RPMI7951 (cell line): ENCODE measurements at places on chromosomes 12 and 14. TPM values are rescaled to one million over a fixed set of nuclear protein-coding genes. Genes with fewer than 3 reads are reported as not detected.

Gene BHLHE41
- total RNA-seq: 7.8 and 9.1 TPM in 2 replicates

Gene NGDN
- 51.5 and 55.2 TPM in 2 replicates for total RNA-seq

Gene C14orf132
- 22.6 and 24.6 TPM in 2 replicates for total RNA-seq

Gene SSPN
- 13.2 and 14.0 TPM in 2 replicates for total RNA-seq

Gene PMCH
- not detected in 2 replicates for total RNA-seq

Gene LRTM2
- not detected in 2 replicates for total RNA-seq

Gene C1QL4
- 1.7 and 3.3 TPM in 2 replicates for total RNA-seq

Gene RDH12
- not detected in 2 replicates for total RNA-seq

Gene PTGER2
- 0.78 and 1.6 TPM in 2 replicates for total RNA-seq

Gene RNASE1
- total RNA-seq: 1.1 and 2.2 TPM in 2 replicates

Gene RBP5
- not detected in 2 replicates for total RNA-seq

Gene PTHLH
- total RNA-seq: 0.84 and 0.88 TPM in 2 replicates

Gene LRCOL1
- total RNA-seq: not detected in 2 replicates

DNA sequence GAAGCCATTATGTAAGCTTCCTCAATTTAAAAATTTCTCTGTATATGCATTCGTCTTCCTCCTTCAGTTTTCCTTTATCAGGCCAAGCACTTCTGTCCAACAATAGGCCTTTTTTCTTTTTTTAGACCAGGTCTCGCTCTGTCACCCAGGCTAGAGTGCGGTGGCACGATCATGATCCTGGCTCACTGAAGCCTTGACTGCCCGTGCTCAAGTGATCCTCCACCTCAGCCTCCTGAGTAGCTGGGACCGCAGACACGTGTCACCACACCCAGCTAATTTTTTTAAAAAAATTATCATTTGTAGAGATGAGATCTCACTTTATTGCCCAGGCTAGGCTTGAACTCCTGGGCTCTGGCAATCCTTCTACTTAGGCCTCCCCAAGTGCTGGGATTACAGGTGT, 25.8 kb downstream of the TAOK3 start:
- no peak for DNase-seq

- no peak for DNase-seq
These were observed 97.9 kb upstream of the NUDT4 start for GRCh38 chr12:93279565-93280412.

DNA sequence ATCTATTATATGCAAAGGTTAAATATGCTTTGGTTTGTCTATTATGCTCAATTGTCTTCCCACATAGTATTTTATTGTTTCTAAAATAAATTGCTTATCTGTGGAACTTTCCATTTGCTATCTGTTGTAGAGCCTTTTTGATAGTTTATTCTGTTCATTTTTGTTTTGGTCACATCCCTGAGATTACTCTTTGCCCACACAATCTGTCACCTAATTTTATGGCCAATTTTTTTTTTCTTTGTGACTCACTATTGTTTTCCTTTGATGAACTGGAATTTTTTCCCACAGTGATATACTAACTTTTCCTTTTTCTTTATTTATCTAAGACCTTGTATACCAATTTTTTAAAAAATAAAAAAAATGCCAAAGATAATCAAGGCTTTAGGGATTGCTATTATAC, 61.1 kb downstream of the RASSF9 start:
- no peak for DNase-seq

DNA sequence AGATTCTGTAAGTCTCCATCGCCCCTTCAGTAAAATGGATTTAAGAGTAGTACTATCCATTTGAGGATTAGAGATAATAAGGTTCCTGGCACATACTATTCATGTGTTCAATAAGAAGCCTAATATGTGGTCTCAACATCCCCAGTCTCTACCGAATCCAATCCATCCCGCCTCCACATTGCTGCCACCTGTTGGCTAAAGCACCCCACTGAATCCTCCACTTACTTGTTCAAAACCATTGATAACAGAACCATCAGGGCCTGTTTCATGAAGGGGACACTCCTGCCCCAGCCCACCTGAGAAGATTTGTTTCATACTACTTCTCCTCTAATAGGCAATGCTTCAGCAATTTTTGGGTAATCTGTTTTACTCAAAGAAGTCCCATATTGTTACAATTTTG, 147.5 kb downstream of the SLC2A13 start:
- no peak for DNase-seq

- no peak for DNase-seq
These were observed 76.4 kb upstream of the FICD start for GRCh38 chr12:108438667-108439066.

DNA sequence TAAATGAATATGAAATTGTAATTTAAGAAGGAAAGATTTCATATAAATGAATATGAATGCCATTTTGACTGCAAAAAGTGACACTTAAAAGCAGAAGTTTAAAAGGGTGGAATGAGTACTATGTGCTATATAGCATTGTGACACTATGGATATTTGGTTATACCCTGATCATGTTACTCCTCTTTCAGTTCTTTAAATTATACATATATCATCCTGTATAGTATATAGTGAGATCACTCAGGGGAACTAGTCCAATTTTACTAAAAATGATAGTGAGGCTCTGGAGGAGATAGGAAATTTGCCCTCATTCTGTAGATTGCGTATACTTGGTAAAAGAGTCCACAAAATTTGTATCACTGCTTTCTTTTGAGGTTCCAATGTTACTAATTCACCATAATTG, 155.7 kb upstream of the BTG1 start:
- no peak for DNase-seq

DNA sequence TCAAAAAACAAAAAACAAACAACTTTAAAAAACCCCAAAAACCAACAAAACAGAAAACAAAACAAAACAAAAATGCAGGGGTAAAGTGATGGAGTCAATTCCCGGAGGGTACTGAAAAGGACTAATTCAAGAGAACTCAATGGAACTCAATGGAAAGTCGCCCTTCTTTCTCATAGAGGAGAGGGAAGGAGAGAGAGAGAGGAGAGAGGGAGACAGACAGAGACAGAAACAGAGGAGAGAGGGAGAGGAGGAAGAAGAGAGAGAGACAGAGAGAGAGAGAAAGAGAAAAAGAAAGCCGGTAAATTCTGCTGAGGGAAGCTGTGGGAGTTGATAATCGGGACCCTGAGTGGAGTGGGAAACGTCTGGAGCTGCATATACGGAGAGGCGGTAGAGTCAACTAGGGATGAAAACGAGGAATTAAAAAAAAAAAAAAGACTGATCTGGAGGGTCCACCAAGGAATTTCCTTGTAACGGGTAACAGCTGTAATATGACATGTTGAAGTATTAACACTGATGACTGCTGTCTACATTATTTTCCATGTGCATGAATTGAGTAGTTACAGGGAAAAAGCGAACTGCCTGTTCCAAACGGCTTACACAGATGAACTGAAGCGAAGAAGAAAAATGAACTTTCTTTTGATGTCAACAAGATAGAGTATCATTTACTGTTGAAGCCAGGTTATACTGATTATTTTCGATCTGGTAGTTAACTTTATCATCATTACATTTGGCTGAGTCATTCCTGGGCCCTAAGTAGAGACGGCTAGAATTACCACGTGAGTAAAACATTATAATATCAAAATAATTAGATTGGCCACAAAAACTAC, 934 bp upstream of the ZC2HC1C start:
- DNase-seq: no peak

GRCh38 chr12:77328326-77328725, 263.0 kb upstream of the E2F7 start:
- DNase-seq: no peak

DNA sequence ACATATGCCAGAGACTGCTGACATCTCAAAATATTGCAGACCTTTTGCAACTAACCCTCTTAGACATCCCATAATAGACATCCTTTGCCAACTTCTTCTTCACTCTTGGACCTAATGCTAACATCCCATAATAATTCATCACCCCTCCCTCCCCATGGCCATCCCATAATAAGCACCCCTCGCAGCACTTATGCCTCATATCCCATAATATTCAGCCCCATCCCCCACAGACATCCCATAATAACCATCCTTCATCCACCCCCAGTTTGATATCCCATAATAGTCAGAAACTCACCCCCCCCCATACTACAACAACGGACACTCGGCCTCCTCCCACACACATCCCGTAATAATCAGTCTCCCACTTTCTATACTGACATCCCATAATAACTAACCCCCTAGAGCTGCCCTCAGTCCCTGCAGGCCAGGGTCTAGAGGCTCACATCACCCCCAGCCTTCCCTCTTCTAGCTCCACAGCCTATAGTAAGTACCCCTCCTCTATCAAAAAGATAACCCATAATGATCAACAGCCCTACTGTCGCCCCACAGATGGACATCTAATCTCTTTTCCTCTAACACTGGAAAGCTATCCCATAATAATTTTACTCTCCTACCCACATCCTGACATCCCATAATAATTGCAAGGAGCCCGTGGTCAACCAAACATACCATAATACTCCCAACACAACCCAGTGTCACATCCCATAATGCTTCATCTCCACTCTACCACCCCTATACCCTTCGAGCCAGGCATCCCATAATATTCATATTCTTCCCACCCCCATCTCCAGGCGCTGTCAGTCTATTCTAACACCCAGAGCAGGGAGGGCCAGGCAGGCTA, 792 bp upstream of the CHD4 start:
- DNase-seq: peak; percentile 88

- peak; percentile 92 for DNase-seq
These were observed 3.7 kb upstream of the SETD1B start for GRCh38 chr12:121799842-121800693.

GRCh38 chr14:75979071-75979571, 2.7 kb downstream of the TGFB3 start:
- DNase-seq: peak; percentile 25

GRCh38 chr12:106239951-106240335, 7.9 kb downstream of the CKAP4 start:
- DNase-seq: no peak

- DNase-seq: no peak
These were observed 467.8 kb downstream of the MDGA2 start for GRCh38 chr14:47207617-47208016.
